ENCODE measurements at places on chromosomes 13 and 19.

GRCh38 chr19:55554741-55555152 lies 9.4 kb upstream of the SBK3 start:
- DNase-seq: no peak

GRCh38 chr19:52140032-52140710 lies 433 bp upstream of the ZNF616 start:
- no peak for DNase-seq

GRCh38 chr13:73741111-73741510 lies 393.1 kb downstream of the KLF12 start:
- DNase-seq: no peak

GRCh38 chr13:20826843-20827560 lies 53.2 kb upstream of the EEF1AKMT1 start:
- DNase-seq: no peak

DNA sequence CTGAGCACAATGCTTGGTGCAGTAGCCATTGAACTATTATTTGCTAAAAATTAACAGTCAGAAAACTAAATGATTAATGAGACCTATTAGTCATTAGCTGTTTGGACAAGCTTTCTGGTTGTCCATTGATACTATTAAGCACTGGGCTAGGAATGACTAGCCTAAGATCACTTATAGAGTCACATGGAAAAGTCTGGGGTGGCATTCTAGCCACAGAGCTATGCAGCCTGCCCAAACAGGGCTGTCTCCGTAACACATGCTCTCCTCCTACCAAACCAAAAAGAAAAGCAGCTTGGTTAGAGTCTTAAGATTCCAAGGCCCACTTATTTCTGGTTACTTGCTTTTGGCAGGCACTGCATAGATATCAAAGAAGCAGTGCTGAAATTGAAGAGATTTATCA lies 193.5 kb upstream of the NBEA start:
- DNase-seq: no peak

DNA sequence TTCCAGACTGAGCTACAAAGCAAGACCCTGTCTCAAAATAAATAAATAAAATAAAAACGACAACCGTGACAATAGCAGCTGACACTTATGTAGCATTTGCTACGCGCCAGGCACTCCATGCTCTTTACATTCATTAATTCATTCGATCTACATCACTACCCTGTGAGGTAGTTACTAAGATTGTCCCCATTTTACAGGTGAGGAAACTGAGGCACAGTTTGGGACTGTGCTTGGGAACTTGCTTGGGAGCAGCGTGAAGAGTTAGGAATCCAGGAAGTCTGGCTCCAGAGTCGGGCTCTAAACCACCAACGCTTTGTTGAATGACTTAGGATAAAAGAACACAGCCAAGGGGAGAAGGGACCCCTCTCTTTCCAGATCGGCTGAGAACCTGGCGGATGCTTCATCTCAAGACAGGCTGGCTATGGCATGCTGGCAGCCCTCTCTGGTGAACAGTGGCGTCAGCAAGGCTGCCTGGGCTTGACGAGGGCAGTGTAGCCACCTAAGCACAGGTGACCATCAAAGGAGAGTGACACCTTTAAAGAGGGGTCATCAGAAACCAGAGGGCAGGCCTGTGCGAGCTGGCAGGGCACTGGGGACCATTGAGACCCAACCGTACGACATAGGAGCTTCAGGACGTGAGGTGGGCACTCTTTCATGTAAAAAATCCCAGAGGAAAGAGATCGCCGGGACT lies 591 bp downstream of the DOHH start:
- DNase-seq: no peak

DNA sequence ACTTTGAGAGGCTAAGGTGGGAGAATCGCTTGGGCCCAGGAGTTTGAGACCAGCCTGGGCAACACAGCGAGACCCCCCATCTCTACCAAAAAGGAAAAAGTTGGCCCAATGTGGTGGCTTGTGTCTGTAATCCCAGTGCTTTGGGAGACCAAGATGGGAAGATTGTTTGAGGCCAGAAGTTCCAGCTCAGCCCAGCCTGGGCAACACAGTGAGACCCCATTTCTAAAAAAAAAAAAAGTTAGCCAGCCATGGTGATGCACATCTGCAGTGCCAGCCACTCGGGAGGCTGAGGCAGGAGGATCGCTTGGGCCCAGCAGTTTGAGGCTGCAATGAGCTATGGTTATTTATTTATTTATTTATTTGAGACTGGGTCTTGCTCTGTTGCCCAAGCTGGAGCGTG lies 41.3 kb downstream of the CYP4F22 start:
- DNase-seq: no peak

GRCh38 chr13:92804346-92804745 lies 422.3 kb upstream of the GPC6 start:
- no peak for DNase-seq

DNA sequence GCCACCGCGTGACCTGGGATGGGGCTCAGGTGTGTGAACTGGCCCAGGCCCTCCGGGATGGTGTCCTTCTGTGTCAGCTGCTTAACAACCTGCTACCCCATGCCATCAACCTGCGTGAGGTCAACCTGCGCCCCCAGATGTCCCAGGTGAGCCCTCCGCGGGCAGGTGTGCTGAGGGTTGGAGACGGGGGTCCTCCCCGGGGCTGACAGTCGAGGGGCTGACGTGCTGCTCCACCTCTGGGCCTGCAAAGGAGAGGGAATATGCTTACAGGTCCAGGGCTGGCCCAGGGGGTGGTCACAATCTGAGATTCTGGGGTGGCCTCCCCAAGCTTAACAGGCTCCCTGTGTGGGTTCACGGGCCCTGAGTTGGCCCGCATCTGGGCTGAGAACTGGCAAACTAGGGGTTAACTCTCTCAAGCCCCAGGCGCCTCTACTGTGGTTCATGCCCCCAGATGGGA lies 386 bp downstream of the VAV1 start:
- no peak for DNase-seq

DNA sequence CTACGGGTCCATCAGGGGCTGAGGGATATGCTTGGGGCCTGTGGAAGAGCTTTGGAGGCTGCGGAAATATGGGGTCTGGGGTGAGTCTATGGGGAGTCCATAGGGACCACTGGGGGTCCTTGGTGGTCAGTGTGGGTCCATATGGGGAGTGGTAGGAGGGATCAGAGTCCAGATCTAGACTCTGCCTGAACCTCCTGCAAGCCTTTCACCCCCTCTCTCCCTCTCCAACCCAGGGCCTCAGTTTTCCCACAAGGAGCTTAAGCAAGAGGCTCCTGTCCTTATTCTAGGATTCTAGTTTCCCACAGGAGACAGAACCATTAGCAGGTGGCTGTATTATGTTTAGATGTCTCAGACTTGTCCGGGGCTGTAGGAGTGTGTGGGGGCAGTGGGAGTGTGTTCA lies 161.9 kb upstream of the TSHZ3 start:
- DNase-seq: no peak

GRCh38 chr19:39533003-39533512 lies 406 bp upstream of the EID2B start:
- DNase-seq: no peak

- DNase-seq: no peak
Measured at GRCh38 chr19:41930926-41931592, 2.8 kb upstream of the ERFL start.

DNA sequence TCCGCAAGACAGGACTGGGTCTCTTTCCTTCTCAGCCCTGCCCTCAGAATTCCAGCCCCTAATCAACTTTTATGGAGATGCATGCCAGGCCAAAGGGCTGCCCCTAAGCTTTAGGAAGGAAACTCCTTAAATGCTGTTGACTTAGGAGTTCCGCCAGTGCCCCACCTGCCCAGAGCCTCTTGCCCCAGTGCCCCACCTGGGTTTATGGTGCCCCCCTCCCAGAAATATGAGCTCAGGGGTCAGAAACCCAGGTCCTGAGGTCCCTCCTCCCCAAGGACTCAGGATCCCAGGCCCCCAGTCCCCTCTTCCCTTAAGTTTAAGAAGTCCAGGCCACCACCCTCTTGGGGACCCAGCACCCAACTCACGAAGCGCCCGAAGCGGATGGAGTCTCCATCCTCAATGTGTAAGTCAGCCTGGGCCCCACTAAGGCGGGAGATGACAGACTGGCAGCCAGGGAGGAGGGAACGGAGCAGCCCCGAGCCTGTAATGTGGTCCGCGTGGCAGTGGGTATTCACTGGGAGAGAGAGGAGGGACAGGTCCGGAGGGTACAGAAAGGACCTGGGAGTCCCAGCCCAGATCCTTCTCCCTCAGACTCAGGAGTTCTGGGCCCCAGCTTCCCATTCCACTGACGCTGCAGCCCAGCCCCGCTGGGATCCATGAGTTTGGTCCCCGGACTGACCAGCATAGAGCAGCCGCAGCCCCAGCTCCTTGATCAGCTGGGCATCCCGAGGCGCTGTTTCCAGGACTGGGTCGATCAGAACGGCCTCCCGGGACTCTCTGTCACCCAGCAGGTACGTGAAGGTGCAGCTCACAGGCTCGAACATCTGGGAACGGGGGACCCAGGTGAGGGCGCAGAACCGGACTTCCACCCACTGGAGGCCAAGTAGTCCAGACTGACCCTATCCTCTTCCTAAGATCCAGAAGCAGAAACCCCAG lies 897 bp downstream of the ETHE1 start:
- DNase-seq: no peak

- no peak for DNase-seq
Measured at GRCh38 chr19:40192758-40193586, 1.7 kb downstream of the MAP3K10 start.

DNA sequence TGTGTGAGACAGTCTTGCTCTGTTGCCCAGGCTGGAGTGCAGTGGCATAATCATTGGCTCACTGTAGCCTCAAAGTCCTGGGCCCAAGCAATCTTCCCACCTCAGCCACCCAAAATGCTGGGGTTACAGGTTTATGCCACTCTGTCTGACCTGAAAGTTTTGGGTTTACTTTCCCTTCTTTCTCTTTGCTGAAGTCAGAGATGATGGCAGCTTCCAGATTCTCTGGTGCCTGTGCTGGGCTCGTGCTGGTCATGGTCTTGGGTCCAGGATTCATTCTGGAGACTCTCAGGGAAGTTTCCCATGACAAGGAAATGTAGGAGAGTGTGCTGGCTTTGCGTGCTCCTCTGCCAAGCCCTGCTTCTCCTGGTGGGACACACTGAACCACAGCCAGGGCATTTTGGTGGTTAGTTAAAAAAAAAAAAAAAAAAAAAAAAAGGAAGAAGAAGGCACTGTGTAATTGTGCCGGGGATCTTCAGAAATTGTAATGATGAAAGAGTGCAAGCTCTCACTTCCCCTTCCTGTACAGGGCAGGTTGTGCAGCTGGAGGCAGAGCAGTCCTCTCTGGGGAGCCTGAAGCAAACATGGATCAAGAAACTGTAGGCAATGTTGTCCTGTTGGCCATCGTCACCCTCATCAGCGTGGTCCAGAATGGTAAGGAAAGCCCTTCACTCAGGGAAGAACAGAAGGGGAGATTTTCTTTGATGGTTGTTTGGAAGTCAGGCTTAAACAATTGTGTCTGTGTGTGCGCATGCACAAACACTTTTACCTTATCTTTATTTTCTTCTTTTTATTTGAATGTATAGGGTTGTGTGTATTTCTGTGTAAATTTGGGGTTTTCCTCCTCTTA lies at the start of gene ALOX5AP:
TSS of gene ALOX5AP (plus strand) at position 519 of the 847 bp plus-strand sequence. CDS start at position 582, 63 bp downstream.
- DNase-seq: no peak
